ENCODE measurements at places on chromosomes 16 and 17.

DNA sequence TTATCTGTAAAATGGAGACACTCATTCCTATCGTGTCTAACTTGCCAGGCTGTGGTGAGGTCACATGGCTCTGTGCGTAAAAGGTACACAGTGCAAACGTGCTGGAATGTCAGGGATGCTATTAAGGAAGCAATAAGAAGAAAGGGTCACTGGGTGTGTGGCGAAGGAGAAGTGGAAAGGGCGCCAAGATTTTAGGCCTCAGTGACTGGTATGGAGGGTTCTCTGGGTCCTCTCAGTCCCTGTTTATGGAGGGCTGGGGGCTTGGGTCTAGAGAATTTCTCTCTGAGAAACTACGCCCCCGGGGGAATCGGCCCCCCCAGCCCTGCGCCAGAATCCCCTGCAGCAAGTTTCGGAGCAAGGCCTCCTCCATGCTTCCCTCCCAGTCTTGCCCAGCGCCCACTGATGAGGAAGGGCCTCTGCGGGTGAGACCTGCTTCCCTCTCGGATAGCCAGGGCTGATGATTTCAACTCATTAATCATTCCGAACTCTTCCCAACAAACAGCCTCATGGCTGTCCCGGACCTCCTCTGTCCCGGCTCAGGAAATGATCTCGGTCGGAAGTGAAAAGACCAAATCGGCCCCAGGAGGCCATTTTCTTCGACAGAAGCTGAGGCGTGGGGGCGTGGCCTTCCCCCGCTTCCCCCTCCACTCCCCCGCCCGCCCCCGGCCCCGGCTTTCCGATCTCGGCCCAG, 1.2 kb upstream of the HEXIM1 start:
- peak; percentile 91 for DNase-seq

DNA sequence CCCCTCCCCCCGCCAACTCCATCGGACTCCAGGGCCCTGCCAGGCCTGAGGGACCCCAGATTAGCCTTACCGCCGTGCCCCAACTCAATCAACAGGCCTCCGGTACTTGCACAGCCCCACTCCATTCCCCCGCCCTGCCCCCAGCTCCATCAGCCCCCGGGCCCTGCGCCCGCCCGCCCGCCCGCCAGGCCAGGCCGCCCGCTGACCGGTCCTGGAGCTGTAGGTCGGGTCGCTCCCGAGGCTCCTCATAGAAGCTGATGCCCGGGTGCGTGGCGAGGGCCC, 308 bp downstream of the GTF3C1 start:
- no peak for DNase-seq

GRCh38 chr17:69572747-69573146, 158.2 kb downstream of the MAP2K6 start:
- no peak for DNase-seq

- peak; percentile 94 for DNase-seq
These were observed 27.1 kb upstream of the SNN start for GRCh38 chr16:11640987-11641817.

DNA sequence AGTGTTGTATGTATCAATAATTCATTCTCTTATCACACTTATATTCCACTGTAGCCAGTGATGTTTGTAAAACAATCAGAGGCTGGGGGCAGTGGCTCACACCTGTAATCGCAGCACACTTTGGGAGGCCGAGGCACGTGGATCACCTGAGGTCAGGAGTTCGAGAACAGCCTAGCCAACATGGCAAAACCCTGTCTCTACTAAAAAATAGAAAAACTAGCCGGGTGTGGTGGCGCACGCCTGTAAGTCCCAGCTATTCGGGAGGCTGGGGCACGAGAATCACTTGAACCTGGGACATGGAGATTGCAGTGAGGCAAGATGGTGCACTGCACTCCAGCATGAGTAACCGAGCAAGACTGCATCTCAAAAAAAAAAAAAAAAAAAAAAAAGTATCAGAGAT, 217.0 kb downstream of the CPPED1 start:
- no peak for DNase-seq
